ENCODE measurements at places on chromosomes 1 and 21. TPM values are rescaled to one million over a fixed set of nuclear protein-coding genes. Genes with fewer than 3 reads are reported as not detected.

RUNX3 gene
- total RNA-seq, result 0.85 TPM

SAMSN1 gene
- total RNA-seq, result not detected

GUCA2A gene
- not detected for total RNA-seq

ATP1A4 gene
- not detected for total RNA-seq

CSF3R gene
- total RNA-seq, result 0.24 TPM

SRGAP2C gene
- total RNA-seq, result 4.1 TPM

Measured in tracheal epithelial cell (primary cell).